ENCODE measurements at places on chromosomes 2 and 18.

- DNase-seq, result no peak
Observed at GRCh38 chr2:1795261-1796231, 51.2 kb upstream of the PXDN start.

DNA sequence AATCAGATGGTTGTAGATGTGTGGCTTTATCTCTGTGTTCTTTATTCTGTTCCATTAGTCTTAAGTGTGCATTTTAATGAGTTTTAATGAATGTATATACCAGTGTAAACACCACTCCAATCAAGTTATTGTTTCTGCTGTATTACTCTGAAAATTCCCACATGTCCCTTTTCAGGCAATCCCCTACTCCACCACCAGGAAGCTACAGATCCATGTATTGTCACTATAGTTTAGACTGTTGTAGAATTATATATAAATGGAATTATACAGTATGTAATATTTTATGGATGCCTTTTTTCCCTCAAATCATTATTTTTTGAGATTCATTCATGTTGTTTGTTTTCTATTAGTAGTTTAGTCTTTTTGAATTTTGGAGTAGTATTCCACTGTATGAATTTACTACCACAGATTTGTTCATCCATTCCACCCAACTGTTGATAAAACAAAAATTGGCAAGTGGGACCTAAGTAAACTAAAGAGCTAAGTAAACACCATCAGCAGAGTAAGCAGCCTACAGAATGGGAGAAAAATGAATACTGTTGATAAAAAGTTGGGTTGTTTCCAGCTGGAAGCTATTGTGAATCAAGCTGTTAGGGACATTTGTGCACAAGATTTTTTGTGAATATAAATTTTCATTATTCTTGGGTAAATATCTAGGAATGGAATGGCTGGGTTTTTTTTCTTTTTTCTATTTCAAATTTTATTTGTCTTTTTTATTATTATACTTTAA, 262.0 kb downstream of the CAMKMT start:
- DNase-seq, result no peak

DNA sequence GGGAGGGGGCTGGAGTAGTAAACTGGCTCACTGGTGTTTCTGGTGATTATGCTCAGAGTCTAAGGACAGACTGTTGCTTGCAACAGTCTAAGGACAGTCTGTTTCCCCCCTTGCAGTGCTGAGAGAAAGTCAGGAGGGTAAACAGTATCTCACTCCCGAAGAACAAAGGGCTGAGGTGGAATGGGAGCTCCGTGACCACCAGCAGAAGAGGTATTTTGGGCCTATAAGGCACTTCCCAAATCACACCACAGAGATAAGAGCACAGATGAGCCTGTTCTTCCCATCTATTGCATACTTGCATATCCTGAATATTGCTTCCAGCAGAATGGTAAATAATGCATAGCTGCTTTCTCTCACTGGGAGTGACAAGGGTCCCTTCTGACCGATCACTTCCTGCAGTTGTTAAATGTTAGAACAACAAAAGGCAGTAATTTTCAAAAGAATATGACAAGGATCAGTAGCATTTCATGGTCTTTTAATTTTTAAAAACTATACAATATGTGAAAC, 160.4 kb upstream of the LYPD1 start:
- no peak for DNase-seq

GRCh38 chr2:121471532-121472469, 58.9 kb upstream of the RNU4ATAC start:
- peak; percentile 35 for DNase-seq

GRCh38 chr18:37160038-37160820, 331.3 kb downstream of the KIAA1328 start:
- no peak for DNase-seq

GRCh38 chr18:46340716-46341115, 236.5 kb downstream of the HAUS1 start:
- no peak for DNase-seq

DNA sequence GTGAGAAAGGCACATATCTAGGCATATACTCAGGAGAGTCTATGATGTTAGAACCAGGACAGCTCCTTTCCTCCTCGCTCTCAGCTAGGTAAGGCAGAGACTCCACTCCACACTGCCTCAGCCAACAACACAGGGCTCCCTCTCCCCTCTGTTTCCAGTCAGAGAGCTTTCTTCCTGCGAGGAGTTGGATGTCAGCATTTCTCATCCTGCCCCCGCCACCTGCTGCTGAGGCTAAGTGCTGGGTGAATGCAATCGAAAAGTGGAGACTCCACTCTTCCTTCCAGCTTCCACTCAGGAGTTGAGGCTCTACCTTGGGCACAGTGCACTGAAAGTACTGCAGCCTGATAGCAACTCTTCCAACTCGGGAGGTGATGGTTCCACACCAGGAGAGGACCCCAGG, 177.2 kb upstream of the RAB6C start:
- no peak for DNase-seq
